ENCODE measurements at places on chromosomes 4 and X.

- DNase-seq, result no peak
Measured at GRCh38 chrX:118761939-118762707, 34.7 kb downstream of the IL13RA1 start.

DNA sequence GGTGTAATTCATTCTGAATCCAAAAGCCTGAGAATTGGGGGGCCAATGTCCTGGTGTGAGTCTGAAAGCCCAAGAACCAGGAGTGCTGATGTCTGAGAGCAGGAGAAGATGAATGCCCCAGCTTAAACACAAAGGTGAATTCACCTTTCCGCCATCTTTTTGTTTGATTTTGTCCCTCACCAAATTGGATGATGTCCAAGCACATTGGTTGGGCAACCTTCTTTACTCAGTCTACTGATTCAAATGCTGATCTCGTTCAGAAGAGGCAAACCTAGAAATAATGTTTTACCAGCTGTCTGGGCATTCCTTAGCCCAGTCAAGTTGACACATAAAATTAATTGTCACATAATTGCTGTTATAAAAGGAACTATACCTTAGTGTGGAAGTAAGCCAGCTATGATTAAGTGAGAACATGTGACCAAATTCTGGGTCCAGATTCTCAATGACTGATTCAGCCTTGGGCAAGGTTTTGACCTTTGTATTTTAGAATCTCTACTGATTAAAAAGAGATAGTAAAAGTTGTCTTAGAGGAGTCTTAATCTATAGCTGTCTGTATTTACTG lies 34.5 kb upstream of the SLC4A4 start:
- DNase-seq, result peak; percentile 83

DNA sequence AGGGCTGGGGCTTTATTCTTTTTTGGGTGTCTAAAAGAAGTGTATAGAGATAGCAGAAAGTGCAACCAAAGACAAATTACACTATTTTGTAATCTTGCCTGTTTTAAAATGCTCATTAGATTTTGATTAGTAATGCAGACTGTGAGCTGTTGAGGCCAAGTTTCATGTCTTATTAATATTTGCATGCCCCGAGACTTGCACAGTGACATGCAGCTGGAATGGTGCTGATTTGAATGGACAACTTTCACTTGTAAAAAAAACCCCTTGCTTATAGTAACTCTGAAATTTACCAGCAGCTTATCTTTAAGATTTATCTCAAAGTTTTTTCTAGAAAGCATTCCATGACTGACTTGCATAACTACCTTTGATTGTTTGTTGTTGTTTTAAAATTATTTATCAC lies 835.1 kb upstream of the IGFBP7 start:
- DNase-seq, result no peak

GRCh38 chr4:38957893-38958292 lies 74.3 kb downstream of the TMEM156 start:
- DNase-seq, result no peak

DNA sequence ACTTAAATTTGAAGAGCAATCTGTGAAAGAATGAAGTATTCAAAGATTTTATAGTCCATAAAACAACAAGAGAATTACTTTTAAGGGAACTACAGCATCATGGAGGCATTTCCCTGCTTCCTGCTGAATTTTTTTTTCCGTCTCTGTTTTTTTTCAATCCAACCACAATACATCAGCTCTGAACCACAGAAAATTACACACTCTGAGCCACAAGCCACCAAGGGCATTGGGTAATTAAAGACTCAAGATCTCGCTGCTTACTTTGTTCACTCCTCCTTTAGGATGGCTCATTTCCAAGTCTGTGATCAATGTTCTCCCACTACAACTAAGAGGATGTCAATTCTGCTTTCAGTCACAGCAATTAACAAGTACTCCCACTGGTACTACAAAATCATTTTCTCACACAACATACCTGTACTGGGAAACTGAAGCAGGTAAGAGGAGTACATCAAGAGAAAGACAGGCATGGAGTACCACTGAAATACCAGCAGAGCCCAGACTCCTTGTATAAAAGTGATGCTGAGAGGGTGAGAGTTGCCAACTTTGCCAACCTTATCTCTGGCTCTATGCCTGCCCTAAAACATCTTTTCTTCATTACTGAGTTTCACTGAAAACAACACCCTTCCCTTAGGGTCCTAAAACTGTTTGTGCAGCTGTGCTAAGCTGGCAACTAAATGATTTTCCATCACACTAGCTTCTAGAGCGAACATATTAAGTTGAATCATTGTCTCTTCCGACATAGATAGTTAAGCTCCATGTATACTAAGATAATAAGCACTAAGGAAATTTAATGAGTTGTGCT lies 105.8 kb upstream of the MAGEB18 start:
- peak; percentile 30 for DNase-seq

DNA sequence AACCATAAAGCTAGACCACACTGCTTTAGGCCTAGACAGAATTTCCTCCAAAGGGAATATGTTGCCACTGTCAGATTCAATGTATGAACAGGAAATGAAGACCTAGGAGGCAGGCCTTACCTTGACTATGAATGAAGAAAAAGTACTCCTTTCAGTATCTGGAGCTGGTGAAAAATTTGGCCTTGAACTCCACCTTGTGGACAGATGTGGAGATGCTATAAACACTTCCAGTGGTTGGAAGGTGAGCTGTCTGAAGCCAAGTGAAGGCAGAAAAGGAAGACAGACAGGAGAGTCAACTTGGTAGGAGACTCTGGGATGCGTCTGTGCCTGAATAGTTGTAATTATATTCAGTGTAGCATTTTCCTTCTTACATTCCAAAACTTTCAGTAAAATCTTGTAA lies 17.2 kb downstream of the SPIN3 start:
- DNase-seq, result peak; percentile 47

- DNase-seq, result no peak
Measured at GRCh38 chr4:60296386-60296785, 903.7 kb upstream of the ADGRL3 start.

- no peak for DNase-seq
Measured at GRCh38 chrX:135509885-135510284, 10.6 kb upstream of the INTS6L start.

DNA sequence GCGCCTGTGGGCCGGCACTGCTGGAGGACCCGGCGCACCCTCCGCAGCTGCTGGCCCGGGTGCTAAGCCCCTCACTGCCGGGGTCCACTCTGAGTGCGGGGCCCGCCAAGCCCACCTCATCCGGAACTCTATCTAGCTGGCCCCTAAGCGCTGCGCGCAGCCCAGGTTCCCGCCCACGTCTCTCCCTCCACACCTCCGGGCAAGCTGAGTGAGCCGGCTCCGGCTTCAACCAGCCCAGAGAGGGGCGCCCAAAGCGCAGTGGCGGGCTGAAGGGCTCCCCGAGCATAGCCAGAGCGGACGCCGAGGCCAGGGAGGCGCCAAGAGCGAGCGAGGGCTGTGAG lies 75.2 kb downstream of the QDPR start:
- no peak for DNase-seq

DNA sequence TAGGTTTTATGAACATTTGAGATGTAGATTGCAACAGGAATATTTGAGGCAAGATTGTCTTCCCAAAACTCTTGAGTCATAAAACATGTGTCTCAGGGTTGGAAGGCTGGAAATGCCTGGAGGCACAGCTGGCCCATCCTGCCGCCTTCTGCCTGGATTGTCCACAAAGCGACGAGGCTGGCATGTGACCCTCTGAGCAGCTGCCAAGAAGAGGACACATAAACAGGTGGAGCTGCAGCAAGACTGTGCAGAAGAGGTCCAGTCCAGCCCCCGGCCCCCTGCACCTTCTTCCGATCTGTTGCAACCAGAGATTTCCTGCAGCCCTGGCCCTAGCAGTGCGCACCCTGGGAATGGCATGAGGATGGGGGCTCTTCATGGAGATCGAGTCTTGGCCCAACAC lies 101.9 kb upstream of the BCOR start:
- no peak for DNase-seq

GRCh38 chr4:47703956-47704355 lies 133.9 kb downstream of the CORIN start:
- peak; percentile 99 for DNase-seq

DNA sequence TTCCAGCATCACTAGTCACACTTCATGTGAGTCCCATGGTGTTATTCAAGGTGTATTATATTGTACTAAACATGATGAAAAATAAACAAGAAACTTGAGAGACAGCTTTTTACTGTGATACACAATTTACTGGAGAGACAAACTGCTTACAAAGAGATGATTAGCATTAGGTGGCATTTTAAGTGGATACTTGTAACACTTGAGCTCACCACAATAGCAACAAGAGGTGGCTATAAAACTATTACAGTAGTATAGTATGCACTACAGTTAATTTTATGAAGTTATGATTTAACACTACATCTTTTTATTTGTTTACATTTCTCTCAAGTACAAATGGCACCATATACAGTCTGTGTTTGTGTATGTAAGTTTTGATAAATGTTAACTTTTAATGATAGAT lies 246.6 kb downstream of the PARM1 start:
- no peak for DNase-seq

- no peak for DNase-seq
Measured at GRCh38 chr4:128542047-128542446, 254.4 kb upstream of the PGRMC2 start.

- DNase-seq, result no peak
Measured at GRCh38 chr4:125433453-125433852, 118.7 kb downstream of the FAT4 start.

DNA sequence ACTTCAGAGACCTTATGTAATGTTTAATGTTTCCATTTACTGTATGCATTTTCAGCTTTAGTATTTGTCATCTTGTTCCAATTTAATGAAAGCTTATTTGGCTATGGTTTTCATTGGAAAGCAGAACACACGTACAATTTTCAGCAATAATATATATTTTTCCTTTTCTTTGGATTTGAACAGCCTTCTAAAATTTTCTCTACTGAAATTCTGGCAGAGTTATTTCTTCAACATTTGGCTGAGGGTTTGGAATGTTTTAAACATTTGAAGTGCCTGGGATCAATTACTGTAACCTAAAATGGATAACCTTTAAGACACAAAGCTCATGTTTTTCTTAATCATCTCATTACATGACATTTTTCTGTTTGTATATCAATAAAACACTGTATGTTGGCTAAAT lies 156.9 kb downstream of the TENM3 start:
- DNase-seq, result no peak

DNA sequence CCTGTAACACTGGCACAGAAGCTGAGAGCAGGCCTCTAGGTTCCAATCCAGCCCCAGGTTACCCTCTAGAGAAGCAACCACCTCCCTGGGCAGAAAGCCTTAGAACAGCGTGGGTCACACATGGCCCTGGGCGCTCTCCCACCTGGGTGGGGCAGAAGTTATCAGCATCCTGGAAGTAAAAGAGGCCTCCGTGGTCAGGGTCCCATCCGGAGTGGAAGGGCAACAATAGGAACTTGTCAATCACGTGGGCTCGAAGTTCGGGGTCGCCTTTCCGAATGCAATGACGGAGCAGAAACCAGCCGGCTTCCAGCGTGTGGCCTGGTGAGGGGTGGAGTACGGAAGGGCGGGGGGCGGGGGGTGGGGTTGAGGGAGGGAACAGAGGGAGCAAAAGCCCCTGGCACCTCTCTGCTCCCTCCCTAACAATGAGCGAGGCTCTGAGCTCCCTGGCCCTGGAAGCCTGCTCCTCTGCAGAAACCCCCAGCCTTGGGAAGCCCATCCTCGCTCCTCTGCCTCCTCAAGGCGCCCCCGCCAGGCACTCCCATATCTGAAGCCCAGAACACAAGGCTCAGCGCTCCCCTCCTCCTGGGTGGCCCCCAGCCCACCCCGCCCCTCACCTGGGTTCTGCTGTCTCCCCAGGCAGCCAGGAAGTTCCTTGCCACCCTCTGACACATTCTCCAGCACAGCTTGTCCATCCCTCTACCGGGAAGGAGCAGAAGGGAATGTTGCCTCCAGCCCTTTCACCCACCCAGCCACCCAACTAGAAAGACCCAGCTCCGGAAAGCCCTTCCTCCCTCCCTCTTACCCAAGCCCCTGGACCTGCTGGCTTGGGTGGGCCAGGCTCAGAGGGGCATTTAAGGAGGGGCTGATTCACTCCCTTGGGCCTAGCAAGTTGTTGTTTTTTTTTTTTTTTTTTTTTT lies 2.8 kb downstream of the RENBP start:
- DNase-seq, result no peak

GRCh38 chr4:157818946-157819692 lies 353.7 kb downstream of the GASK1B start:
- no peak for DNase-seq

DNA sequence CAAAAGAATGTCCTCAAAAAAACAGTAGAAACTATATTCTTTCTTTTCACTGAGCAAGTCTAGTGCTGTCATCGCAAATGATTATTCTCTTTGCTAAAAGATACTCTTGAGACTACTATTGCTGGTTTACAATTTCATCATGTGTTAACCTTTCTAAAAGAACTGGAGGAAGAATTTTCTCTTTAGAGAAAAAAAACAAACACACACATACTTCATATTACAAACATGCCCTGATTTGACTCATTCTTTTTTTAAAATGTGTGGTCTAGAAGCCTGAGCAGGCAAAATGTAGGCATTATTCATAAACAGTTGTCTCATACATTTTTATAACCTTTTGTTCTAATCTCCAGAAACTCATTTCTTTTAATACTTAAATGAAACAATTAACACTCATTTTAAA lies 60.6 kb upstream of the FAT4 start:
- no peak for DNase-seq

GRCh38 chrX:526295-527224 lies 104.0 kb upstream of the SHOX start:
- no peak for DNase-seq

DNA sequence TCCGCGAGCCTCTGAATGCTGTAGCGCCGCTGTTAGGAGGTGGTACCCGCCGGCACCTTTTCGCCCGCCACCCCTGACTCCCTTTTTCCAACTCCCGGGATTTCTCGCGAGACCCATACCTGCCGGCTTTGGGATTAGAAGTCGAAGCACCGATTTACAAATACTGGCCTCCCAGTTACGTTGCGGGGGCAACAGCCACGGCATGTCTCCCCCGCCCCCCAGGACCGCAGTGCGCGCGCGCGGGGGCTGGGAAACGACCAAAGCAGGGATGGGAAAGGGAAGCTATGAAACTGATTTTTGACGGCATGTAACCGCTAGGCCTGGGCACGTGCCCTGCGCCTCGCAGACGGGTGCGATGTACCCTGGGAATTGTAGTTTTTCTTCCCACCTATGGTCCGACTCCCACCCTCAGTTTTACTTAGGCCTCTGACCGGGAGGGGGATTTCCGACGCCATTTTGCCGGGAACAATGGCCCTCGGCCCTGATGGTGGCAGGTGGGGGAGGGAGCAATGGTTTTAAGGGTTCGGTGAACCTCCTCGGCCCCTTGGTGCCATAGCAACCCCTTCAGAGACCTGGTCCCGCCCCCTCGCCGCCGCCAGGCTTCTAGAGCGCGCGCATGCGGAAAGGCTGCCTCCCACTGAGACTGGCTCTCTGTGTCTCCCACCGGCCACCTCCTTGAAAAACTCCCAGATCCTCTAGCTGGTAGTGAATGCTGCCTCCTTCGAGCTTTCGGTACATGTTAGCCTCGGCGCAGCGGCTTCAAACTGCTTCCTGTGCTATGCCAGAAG lies 772 bp upstream of the WNK3 start:
- DNase-seq, result peak; percentile 47

All from renal cortical epithelial cell (primary cell).